ENCODE measurements at places on chromosomes 3 and 15. TPM values are rescaled to one million over a fixed set of nuclear protein-coding genes. Genes with fewer than 3 reads are reported as not detected.
A peak's percentile ranks its signal among the peaks of the same experiment; 100 is the strongest.

GRCh38 chr3:156017352-156018030 lies 102.9 kb upstream of the KCNAB1 start:
- DNase-seq, result no peak

DNA sequence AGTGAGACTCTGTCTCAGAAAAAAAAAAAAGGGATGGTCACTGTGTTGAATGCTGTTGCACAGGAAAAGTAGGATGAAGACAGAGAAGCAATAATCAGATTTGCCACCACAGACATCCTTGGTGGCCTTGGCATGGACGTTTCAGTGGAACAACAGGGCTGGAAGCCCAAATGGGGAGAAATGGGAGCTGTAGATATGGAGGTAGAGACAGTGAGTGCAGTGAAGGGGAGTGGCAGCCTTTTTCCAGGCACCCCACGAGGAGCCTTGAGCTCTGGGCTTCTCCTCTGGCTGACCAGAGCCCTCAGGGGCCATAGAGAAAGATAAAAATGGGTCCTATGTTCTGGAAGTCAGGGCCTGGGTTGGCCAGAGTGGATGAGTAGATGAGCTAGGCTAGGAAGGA lies 12.3 kb upstream of the DOCK3 start:
- DNase-seq, result no peak

- no peak for DNase-seq
Observed at GRCh38 chr15:101250873-101251829, 697 bp downstream of the CHSY1 start.

DNA sequence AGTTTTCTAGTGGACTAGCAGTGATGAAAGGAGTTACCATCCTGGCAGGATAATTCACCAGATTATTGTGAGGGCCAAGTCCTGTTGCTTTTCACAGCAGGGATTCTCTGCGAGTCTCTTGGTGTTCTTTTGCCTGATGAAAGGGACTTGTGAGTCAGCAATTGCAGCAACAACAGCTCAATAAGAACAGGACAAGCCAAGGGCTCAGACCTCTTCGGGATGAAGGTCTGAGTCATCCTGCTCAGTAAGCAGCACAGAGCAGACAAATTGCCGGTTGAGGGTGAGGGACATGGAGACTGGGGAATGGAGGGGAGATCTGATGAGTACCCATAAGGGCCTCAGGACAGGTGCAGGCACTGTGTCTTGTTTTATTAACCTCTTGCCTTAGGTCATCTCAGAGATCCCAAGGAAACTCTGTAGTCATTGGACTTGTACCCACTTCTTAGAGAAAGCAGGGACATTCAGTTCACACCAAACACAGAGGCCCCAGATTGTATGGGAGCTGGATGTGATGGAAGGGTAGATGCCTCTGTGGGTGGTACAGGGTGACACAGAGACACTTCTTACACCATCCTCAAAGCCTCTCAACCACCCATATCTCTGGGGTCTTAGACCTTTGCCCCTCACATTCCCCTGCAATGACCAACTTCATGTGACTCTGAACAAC lies 173.8 kb upstream of the TLE3 start:
- DNase-seq, result peak; percentile 73

The P2RY13 gene
- total RNA-seq, result 0.20 TPM
